IPS DF 6.9 (cell line): ENCODE measurements at places on chromosomes 7 and 10.

GRCh38 chr10:72311667-72312066, 37.9 kb downstream of the DDIT4 start:
- peaks cover 3% of the 10 kb centered on the region for H3K4me1 ChIP-seq
- H3K27ac ChIP-seq, result no peak overlapping the region
- no peaks in the 10 kb centered on the region for H3K27me3 ChIP-seq
- H3K4me3 ChIP-seq, result no peak overlapping the region
- no peaks in the 10 kb centered on the region for H3K36me3 ChIP-seq

DNA sequence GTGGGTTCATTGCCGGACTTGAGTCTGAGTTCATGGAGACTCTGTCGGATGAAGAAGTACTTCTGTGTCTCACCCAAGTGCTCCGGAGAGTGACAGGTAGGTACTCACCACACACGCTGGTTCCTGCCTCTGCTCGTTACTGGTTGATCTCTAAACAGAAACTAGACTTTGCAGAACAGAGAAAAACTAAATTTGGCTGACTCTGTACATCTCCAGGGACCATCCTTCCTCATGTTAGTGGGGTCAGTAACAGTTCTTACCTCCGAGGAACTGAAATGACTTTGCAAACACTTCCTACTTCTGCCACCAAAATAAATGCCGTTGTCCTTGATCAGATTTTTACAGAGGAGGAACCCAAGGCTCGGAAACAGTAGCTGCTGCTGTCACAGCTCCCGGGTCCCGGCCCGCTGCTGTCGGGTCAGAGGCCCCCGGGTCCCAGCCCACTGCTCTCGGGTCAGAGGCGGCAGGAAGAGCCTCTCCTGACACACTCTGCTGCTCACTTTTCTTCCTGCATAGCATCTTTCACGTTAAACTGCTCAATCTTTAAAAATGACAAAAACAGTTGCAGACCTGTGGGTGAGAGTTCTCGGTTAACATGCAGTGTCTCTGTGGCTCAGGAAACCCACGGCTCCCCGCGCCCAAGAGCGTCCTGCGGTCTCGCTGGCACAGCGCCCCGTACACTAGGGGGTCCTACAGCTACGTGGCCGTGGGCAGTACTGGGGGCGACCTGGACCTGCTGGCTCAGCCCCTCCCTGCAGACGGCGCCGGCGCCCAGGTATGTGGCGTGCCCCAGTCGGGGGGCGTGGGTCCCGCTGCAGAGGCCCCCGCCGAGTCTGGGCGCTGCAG, 4.8 kb upstream of the MTG1 start:
- no peaks in the 10 kb centered on the region for H3K4me1 ChIP-seq
- no peaks in the 10 kb centered on the region for H3K36me3 ChIP-seq
- no peak overlapping the region for H3K27ac ChIP-seq
- H3K4me3 ChIP-seq, result no peak overlapping the region
- no peaks in the 10 kb centered on the region for H3K27me3 ChIP-seq

- no peak for DNase-seq
- H3K27me3 ChIP-seq, result no peaks in the 10 kb centered on the region
- no peak overlapping the region for H3K27ac ChIP-seq
- no peak overlapping the region for H3K4me3 ChIP-seq
- no peaks in the 10 kb centered on the region; the same call in 1 of the 2 replicates for H3K4me1 ChIP-seq
These were observed 120.2 kb downstream of the INPP5A start for GRCh38 chr10:132657748-132658147.

GRCh38 chr7:134823400-134823799, 44.0 kb downstream of the CALD1 start:
- no peaks in the 10 kb centered on the region for H3K36me3 ChIP-seq
- no peak overlapping the region for H3K27ac ChIP-seq
- H3K4me3 ChIP-seq, result no peak overlapping the region
- no peaks in the 10 kb centered on the region; the same call in 1 of the 2 replicates for H3K4me1 ChIP-seq

- H3K27me3 ChIP-seq, result no peaks in the 10 kb centered on the region
- H3K4me1 ChIP-seq, result no peaks in the 10 kb centered on the region
- no peak overlapping the region for H3K4me3 ChIP-seq
- H3K36me3 ChIP-seq, result no peaks in the 10 kb centered on the region
- DNase-seq, result no peak
- no peak overlapping the region for H3K27ac ChIP-seq
These were observed 69.5 kb upstream of the VOPP1 start for GRCh38 chr7:55641811-55642210.

GRCh38 chr7:36736899-36737211, 12.6 kb upstream of the AOAH start:
- H3K36me3 ChIP-seq, result no peaks in the 10 kb centered on the region
- no peak overlapping the region for H3K27ac ChIP-seq
- no peak for DNase-seq
- H3K4me3 ChIP-seq, result no peak overlapping the region
- H3K27me3 ChIP-seq, result no peaks in the 10 kb centered on the region

GRCh38 chr10:93591065-93591808, 9.8 kb downstream of the RBP4 start:
- no peaks in the 10 kb centered on the region for H3K4me1 ChIP-seq
- no peak for DNase-seq
- H3K36me3 ChIP-seq, result no peaks in the 10 kb centered on the region

DNA sequence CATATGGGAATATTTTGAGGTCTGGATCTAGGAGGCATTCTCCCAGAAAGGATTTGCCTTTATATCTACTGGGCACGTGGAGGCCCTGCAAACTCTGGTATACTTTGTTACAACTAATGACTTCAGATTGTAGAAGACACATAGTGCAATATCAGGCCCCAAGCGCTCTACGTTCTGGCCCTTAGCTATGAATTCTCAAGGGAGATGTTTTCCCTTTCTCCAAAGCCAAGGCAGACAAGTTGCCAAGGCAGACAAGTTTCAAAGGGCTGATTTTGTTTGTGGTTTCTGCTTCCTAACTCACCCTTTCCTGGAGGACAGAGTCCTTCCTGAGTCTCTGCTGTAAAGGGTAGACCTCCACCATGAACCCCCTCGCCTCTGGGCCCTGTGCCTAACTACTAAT, 99.4 kb upstream of the CTTNBP2 start:
- H3K4me1 ChIP-seq, result peaks cover 2% of the 10 kb centered on the region; the same call in 1 of the 2 replicates
- H3K27me3 ChIP-seq, result no peaks in the 10 kb centered on the region
- no peak for DNase-seq

- no peaks in the 10 kb centered on the region for H3K36me3 ChIP-seq
- no peak for DNase-seq
- no peaks in the 10 kb centered on the region for H3K27me3 ChIP-seq
- H3K4me3 ChIP-seq, result no peak overlapping the region
- no peak overlapping the region for H3K27ac ChIP-seq
These were observed 203.5 kb downstream of the HIBADH start for GRCh38 chr7:27459021-27459730.

DNA sequence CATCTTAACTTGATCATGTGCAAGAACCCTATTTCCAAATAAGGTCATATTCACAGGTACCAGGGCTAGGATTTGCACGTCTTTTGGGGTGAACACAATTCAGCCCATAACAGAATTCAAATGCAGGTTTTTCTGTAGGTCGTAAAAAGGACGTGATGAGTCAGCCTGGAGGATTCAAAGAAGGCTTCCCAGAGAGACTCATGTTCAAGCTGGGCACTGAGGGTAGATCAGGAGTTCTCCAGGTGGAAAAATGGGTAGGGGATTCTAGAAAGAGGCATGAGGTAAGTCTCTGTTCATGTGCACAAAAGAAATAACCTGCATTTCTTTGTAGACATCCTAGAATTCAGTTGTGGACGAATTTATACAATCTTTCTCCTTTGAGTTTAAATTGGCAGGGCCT, 160.4 kb downstream of the RPS24 start:
- H3K27me3 ChIP-seq, result no peaks in the 10 kb centered on the region
- DNase-seq, result no peak
- no peaks in the 10 kb centered on the region for H3K36me3 ChIP-seq
- no peak overlapping the region for H3K4me3 ChIP-seq

GRCh38 chr10:69492746-69493462, 41.6 kb downstream of the TSPAN15 start:
- no peaks in the 10 kb centered on the region; the same call in 1 of the 2 replicates for H3K4me1 ChIP-seq
- no peak overlapping the region for H3K27ac ChIP-seq
- H3K4me3 ChIP-seq, result no peak overlapping the region; the same call in 1 of the 2 replicates
- DNase-seq, result no peak
- no peaks in the 10 kb centered on the region for H3K27me3 ChIP-seq
- no peaks in the 10 kb centered on the region; the same call in 1 of the 2 replicates for H3K36me3 ChIP-seq

GRCh38 chr10:19651549-19651948, 164.7 kb upstream of the PLXDC2 start:
- DNase-seq, result no peak
- no peak overlapping the region for H3K4me3 ChIP-seq
- H3K27me3 ChIP-seq, result no peaks in the 10 kb centered on the region
- no peaks in the 10 kb centered on the region for H3K36me3 ChIP-seq
- H3K4me1 ChIP-seq, result no peaks in the 10 kb centered on the region

DNA sequence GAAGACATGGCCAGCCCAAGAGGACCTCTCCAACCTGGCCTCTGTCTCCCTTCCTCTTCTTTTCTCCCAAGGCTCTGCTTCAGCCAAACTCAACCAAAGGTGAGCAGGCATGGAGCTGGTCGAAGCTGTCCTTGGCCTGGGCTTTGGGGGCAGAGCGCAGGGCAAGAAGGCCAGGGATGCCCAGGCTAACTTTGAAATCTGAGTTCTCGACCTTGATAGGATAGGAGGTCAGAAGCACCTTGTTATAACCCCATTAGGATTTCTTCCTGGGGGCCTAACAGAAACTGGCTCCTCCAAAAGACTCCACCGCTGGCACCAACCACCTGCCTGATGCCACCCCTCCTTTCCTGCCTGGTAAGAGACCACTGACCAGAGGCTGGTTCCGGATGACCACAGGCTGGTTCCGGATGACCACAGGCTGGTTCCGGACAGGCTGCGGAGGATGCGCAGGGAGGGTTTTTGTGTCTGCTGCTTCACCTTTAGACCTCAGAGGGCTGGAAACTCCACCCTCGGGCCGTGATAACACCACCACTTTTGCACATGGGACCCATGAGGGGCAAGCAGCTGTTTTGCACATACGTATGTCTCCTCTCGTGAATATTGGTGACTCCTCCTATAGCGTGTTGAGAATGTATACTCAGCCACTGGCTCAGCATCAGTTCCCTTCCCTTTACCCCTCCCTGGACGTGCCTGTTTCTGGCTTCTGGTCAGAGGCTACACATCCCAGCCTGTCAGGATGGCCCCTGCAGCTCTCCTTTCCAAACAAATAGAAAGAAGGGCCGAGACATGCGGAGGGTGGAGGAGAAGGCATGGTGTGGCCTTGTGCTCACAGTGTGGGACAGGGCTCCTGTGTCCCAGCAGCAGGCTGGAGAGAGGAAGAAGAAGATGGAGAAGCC, 140.1 kb downstream of the DNAJB6 start:
- H3K27me3 ChIP-seq, result no peaks in the 10 kb centered on the region; the same call in 1 of the 2 replicates
- H3K4me1 ChIP-seq, result no peaks in the 10 kb centered on the region
- no peak for DNase-seq
- H3K27ac ChIP-seq, result no peak overlapping the region
- H3K4me3 ChIP-seq, result no peak overlapping the region
- H3K36me3 ChIP-seq, result no peaks in the 10 kb centered on the region; the same call in 1 of the 2 replicates

- H3K36me3 ChIP-seq, result no peaks in the 10 kb centered on the region; the same call in 1 of the 2 replicates
- H3K27me3 ChIP-seq, result no peaks in the 10 kb centered on the region
- no peak overlapping the region for H3K4me3 ChIP-seq
- H3K4me1 ChIP-seq, result peaks cover 10% of the 10 kb centered on the region
These were observed 70.6 kb downstream of the FIGNL1 start for GRCh38 chr7:50379539-50379938.

DNA sequence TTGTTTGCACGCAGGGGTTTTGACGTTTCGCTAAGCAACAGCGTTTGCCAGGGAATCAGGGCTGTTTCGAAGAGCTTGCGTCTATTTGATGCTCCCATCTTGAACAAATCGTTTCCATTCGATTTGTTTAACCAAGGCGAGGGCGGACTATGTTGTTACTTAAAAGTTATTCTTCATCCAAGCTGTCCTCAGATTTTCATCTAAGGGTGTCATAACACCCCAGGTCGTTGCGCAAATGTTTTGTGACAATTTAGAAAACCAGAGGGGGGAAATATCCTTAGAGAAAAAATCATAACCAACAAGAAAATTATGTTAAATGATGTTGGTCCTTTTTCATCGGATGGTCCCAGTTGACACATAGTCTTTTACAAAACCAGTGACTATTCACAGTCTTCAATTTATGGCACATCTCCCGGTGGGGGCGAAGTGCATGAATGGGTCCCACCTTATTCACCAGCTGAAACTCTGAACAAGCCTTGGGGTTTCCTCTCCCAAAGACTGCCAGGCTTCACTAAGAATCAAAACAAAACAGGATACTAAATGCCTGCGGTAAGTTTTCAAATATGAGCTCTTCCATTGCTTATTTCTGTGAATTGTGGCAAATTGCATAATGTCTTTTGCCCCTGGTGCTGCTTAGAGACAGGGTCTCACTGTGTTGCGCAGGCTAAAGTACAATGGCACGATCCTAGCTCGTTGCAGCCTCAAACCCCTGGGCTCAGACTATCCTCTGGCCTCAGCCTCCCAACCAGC, 109.9 kb downstream of the REEP3 start:
- H3K4me3 ChIP-seq, result peak overlapping the region; percentile 58; the same call in 1 of the 2 replicates
- H3K27ac ChIP-seq, result no peak overlapping the region
- H3K27me3 ChIP-seq, result no peaks in the 10 kb centered on the region
- H3K4me1 ChIP-seq, result peaks cover 7% of the 10 kb centered on the region; the same call in 1 of the 2 replicates
- H3K36me3 ChIP-seq, result no peaks in the 10 kb centered on the region

- H3K36me3 ChIP-seq, result no peaks in the 10 kb centered on the region
- no peak overlapping the region for H3K27ac ChIP-seq
- H3K4me3 ChIP-seq, result peak overlapping the region; percentile 60; the same call in 1 of the 2 replicates
- peaks cover 42% of the 10 kb centered on the region for H3K27me3 ChIP-seq
These were observed 166.4 kb upstream of the PPP1R3A start for GRCh38 chr7:114085313-114085591.

GRCh38 chr7:50300336-50300735, 4.2 kb upstream of the IKZF1 start:
- H3K27me3 ChIP-seq, result peaks cover 23% of the 10 kb centered on the region
- no peaks in the 10 kb centered on the region for H3K36me3 ChIP-seq
- H3K27ac ChIP-seq, result no peak overlapping the region

- no peaks in the 10 kb centered on the region for H3K27me3 ChIP-seq
- DNase-seq, result no peak
- H3K4me3 ChIP-seq, result no peak overlapping the region
- no peaks in the 10 kb centered on the region for H3K36me3 ChIP-seq
- peaks cover 2% of the 10 kb centered on the region; the same call in 1 of the 2 replicates for H3K4me1 ChIP-seq
These were observed 63.8 kb downstream of the HBP1 start for GRCh38 chr7:107232568-107233090.

- H3K27me3 ChIP-seq, result no peaks in the 10 kb centered on the region
- H3K4me1 ChIP-seq, result no peaks in the 10 kb centered on the region
- H3K27ac ChIP-seq, result no peak overlapping the region
- DNase-seq, result no peak
- no peaks in the 10 kb centered on the region for H3K36me3 ChIP-seq
These were observed 798.7 kb downstream of the IPMK start for GRCh38 chr10:57468894-57469432.

- H3K27me3 ChIP-seq, result no peaks in the 10 kb centered on the region
- no peaks in the 10 kb centered on the region for H3K4me1 ChIP-seq
- no peak overlapping the region for H3K27ac ChIP-seq
- DNase-seq, result peak; percentile 48
- H3K4me3 ChIP-seq, result no peak overlapping the region
- no peaks in the 10 kb centered on the region for H3K36me3 ChIP-seq
These were observed 35.8 kb upstream of the GNAI1 start for GRCh38 chr7:80098795-80099194.

GRCh38 chr7:132134814-132135445, 441.3 kb downstream of the PLXNA4 start:
- no peaks in the 10 kb centered on the region for H3K27me3 ChIP-seq
- H3K36me3 ChIP-seq, result no peaks in the 10 kb centered on the region
- DNase-seq, result no peak
- no peak overlapping the region for H3K4me3 ChIP-seq
- 0 out of 2 replicates have a peak, but pooled peaks cover 2% of the 10 kb centered on the region for H3K4me1 ChIP-seq
